ENCODE measurements at places on chromosomes 2 and 18. TPM values are rescaled to one million over a fixed set of nuclear protein-coding genes. Genes with fewer than 3 reads are reported as not detected.

DNA sequence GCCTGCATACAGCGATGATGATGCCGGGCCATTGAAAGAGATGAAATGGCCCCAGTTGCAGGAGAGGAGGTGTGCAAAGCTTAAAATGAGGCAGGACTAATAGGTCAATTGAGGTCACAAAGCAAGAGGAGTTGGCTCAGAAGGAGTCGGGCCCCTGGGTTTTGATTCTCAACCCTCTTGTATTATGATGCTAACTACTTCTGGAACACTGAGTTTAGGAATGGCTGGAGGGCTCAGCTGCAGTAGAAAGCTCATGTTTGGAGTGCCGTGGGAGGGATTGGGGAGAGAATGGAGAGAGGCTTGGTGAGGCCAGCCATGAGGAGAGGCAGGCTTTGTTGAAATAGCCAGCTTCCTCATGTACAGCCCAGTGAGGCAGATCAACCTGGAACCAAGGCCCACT, 4.8 kb downstream of the TNP1 start:
- no peak for ATAC-seq

DNA sequence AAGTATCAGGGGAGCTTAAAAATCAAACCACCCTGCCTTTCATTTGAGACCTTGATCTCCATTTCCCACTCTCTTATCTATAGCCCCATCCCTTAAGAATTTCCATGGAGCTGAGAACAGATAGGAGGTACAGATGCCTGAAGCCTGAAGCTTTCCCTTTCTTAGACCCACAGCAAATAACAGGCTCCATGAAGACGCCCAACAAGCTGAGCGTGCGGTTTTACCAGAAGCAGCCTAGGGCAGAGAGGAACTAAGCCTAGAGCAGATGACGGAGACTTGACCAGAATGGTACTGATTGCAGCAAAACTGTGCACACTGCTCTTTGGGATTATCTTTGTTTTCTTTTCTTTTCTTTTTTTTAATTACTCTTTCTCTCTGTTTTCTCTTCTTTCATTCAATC, 1.7 kb upstream of the ERBB4 start:
- ATAC-seq: no peak

GRCh38 chr2:42793334-42794270, 1.2 kb upstream of the HAAO start:
- no peak for ATAC-seq

GRCh38 chr2:149745396-149746230, 158.0 kb upstream of the MMADHC start:
- no peak for ATAC-seq

GRCh38 chr2:141341444-141341843, 789.4 kb downstream of the LRP1B start:
- no peak for ATAC-seq

Gene PTPN2
- total RNA-seq: 34.2 TPM

DNA sequence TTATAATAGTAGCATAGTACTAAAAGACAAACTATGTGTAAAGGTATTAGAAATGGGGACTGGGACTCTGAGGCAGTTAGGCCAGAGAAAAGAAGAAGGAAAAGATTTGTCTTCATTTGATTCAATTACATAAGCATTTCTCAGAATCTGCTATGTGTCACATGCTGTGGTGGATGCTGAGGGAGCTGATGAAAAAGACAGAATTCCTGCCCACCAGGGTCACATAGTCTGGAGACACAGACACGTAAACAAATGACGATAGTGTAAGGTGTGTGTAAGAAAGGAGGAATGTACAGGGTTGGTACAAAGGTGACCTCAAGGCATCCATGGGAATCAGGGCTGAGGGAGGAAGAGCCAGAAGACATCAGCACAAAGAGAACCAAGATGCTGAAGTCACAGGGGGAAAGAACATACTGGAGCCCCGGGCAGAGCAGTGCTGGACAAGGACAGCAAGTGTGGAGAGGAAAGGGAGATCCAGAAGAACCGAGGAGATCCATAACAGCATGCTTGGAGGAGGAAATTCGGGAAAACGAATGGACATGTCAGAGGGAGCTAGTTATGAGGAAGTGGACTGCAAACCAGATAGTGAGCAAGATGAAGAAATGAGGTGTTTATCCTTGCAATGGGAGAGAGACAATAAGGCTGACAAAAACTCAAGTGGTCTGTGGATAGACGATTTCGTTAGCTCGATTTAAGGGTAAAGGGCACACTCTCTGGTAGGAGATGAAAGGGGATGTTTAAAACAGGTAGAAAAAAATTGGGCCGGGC, 1.2 kb upstream of the MAPRE3 start:
- no peak for ATAC-seq

Gene OR6B2
- total RNA-seq: not detected

- ATAC-seq: no peak
Measured at GRCh38 chr2:28375742-28376631, 16.7 kb upstream of the FOSL2 start.

- ATAC-seq: peak; percentile 28
Measured at GRCh38 chr18:37282386-37283037, 283.1 kb downstream of the CELF4 start.

Gene PHOSPHO2
- 3.6 TPM for total RNA-seq

Measured in motor neuron (in vitro differentiated cells).